CD8-positive, alpha-beta memory T cell (primary cell): ENCODE measurements at places on chromosomes 3 and 15.

DNA sequence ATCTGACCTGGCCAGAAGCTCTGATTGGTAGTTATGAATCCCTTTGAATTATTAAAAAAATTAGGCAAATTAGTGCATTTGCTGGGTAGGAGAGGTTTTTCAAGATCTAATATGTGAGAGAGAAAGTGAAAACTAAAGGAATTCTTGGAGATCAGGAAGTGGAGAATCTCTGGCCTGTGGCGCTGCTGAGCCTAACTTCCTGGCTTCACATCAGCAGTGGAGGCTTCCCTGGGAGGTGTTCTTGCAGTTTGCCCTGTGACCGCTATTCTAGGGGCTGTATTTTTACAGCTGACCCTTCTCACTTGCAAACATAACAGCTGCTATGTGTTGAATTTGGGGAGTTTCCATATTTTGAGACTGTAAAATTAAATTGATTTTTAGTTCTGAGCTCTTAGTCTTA is 166.4 kb downstream of the ATG7 start:
- no peak for DNase-seq

DNA sequence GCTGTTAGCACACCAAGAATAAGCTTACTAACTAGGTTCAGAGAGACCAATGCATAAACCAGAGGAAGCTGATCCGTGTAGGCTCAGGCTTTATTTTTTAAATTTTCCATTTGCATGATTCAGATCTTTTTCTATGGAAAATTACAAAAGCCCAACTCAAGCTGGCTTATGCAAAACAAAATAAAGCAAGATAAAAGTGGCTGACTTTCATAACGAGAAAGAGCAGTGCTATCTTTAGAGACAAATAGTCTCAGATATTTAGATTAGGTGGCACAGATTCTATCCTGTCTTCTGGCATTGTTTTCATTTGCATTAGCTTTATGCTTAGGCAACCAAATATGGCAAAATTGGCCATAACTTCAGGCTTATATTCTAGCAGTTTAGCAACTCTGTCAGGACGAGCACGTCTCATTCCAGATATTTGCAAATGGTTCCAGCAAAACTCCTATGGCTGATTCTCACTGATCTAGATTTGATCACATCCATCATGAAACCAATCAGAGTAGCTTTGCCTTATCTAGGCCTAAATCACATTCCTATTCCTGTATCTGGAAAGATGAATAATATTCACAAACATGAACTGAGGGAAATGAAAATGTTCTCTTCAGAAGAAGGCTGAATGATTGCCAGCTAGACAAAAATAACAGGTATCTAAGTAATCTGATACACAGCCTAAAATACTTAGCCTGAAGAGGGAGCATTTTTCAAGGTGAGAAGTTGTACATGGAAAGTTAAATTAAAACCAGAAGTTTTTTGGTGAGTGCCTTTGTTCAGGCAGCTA is 216.4 kb upstream of the DPPA4 start:
- no peak for DNase-seq

DNA sequence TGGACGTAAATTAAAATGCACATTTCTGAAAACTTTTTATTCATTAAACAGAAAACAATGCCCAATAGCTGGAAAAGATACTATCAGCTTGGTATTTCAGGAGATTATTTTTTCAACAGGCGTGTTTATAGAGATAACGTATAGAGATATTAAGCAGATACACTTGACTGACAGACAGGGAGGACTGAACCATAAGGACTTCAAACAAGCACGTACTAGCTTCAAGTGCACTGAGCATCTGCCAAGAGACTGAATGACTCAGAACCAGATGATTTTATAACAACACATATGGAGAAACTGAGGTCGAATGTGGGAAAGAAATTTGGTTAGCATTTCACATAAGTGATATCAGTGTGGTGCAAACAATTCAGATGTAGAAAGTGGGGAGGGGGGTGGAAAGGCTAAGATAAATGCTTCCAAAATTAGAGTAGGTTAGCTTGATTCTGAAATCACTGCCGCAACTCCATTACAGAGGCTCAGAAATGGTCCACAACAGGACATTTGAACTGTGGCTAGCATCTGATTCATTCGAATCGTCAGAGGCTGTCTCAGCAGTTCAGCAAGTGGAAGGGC is 103.5 kb downstream of the SEMA6D start:
- no peak for DNase-seq

DNA sequence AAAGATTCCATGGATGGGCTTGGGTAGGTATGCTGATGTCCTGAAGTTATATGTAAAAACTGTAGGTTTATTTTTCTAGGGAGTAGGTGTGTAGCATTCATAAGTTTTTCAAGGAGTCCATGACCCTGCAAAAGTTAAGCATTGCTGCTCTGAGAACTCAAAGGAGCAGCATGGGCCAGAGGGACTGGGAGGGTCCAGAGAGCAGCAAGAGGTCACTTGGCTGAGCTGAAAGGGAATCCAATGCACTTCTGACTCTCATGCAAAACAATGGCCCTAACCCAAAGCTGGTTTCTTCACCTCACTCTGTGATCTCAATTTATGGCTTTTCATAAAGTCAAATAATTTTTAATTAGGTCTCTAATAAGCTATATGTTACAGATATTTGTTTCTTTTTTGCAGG is 198.3 kb upstream of the GOLGA6L4 start:
- no peak for DNase-seq

GRCh38 chr3:65406470-65406869 is 632.2 kb downstream of the MAGI1 start:
- no peak for DNase-seq

DNA sequence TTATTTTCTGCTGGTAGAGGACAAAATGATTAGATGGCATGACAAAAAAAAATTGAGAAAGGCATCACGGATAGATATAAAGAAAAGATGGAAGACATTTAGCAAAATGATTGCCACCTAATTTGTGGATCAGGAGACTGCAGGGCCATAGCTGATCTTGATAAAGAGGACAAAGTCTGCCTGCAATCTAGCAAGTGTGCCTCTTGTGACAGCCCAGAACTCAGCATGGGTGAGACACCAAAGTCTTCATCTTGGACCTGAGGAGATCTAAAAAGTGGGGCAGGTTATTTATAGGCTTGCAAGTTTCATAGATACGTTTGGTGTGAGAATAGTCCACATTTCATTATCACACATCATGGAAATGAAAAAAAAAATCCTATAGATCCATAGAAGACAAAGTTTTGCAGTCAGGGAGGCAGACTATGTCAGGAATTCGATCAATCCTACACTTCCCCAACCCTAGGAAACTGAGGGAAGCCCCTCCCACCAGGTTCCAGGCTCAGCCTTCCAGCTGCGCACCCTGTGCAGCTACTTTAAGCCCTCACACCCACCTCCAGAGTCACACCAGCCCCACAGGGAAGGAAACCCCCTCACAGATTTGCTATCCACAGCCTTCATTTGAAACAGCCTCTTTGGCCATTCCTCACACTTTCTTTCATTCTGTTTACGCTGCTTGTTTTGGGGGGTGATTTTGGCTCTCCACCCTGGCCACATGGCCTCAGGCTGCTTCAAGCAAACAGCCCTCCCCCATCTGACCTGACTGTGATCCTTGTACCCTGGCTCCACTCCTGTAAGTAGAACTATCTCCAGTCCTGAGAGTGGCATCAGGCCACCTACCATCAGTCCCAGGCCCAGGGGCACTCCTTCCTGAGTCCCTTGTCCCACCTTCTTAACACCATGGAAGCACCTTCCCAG is 28.1 kb upstream of the KLHL6 start:
- no peak for DNase-seq

DNA sequence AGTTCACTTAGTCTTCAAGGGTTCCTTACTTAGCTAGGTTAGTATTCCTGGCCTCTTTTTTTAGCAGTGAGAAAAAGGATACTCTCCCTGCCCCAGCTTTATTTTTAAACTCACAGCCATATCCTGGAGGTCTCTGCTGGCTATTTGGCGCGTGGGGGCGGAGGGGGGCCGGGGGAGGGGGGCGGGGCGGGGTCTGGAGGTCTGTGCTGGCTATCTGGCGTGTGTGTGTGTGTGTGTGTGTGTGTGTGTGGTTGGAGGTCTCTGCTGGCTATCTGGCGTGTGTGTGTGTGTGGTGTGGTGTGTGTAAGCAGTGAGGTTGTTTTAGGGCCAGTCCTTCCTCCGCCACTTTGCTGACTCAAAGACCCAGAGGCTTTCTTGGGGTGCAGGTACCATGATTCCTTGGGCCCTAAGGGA is 579 bp upstream of the PLAAT1 start:
- DNase-seq, result no peak
